Breast epithelium (tissue), 4 donors: ENCODE measurements at places on chromosomes 7 and 10. TPM values are rescaled to one million over a fixed set of nuclear protein-coding genes. Genes with fewer than 3 reads are reported as not detected.

The PRKCQ gene
- 0.98 TPM for total RNA-seq

The ADRA2A gene
- 7.8 TPM for total RNA-seq

The CALCR gene
- 0.15 TPM for total RNA-seq

The FAM237B gene
- not detected for total RNA-seq

The TAS2R4 gene
- 1.9 TPM for total RNA-seq

The PDE6C gene
- not detected for total RNA-seq

The TLX1 gene
- total RNA-seq = not detected

The TRIL gene
- total RNA-seq = 8.2 TPM

The TMEM236 gene
- total RNA-seq = 2.9 TPM

The GSTO2 gene
- 14.1 TPM for total RNA-seq

The MLXIPL gene
- 109 TPM for total RNA-seq

The SLC13A4 gene
- not detected for total RNA-seq

The CLEC5A gene
- not detected for total RNA-seq

The SLC13A1 gene
- not detected for total RNA-seq

The AOAH gene
- total RNA-seq = 10.8 TPM

The ANK3 gene
- 10.2 TPM for total RNA-seq

The C7orf57 gene
- total RNA-seq = not detected

The EPO gene
- not detected for total RNA-seq

The SFMBT2 gene
- total RNA-seq = 32.8 TPM

The TAS2R41 gene
- total RNA-seq = 1.3 TPM

The NPSR1 gene
- total RNA-seq = not detected

The TMEM178B gene
- 0.33 TPM for total RNA-seq

The BMPER gene
- 6.9 TPM for total RNA-seq

The GCK gene
- not detected for total RNA-seq

The FGFR2 gene
- total RNA-seq = 31.8 TPM

The CCAR1 gene
- 91.9 TPM for total RNA-seq

The ATP6V0E2 gene
- 29.2 TPM for total RNA-seq

The ZNF488 gene
- total RNA-seq = not detected

The CAMK2B gene
- total RNA-seq = 2.0 TPM

The CCDC3 gene
- total RNA-seq = 9.8 TPM

The SAP25 gene
- 0.98 TPM for total RNA-seq

The KLF14 gene
- 0.80 TPM for total RNA-seq

The TDRD1 gene
- under 0.01 TPM for total RNA-seq

The CCDC201 gene
- not detected for total RNA-seq

The CHST15 gene
- total RNA-seq = 56.4 TPM

The PLA2G12B gene
- not detected for total RNA-seq

The TMEM209 gene
- 13.8 TPM for total RNA-seq

The CYP3A7 gene
- 2.3 TPM for total RNA-seq

The LRRC61 gene
- total RNA-seq = 15.4 TPM

The C7orf33 gene
- not detected for total RNA-seq

The CALML5 gene
- not detected for total RNA-seq

The CLRN3 gene
- 0.98 TPM for total RNA-seq

The SFRP4 gene
- 27.2 TPM for total RNA-seq

The PAX2 gene
- total RNA-seq = under 0.01 TPM

The JAZF1 gene
- 8.6 TPM for total RNA-seq

The GPAM gene
- total RNA-seq = 13.4 TPM

The PLEKHS1 gene
- total RNA-seq = 23.6 TPM

The SVOPL gene
- total RNA-seq = 0.33 TPM

The CFTR gene
- 16.4 TPM for total RNA-seq

The MALRD1 gene
- 0.96 TPM for total RNA-seq

The PTPRZ1 gene
- 32.1 TPM for total RNA-seq

The FBXL13 gene
- 4.2 TPM for total RNA-seq
